ENCODE measurements at places on chromosomes 16 and 17.
A peak's percentile ranks its signal among the peaks of the same experiment; 100 is the strongest.

- no peak for DNase-seq
These were observed 2.5 kb downstream of the TMEM92 start for GRCh38 chr17:50276588-50277356.

DNA sequence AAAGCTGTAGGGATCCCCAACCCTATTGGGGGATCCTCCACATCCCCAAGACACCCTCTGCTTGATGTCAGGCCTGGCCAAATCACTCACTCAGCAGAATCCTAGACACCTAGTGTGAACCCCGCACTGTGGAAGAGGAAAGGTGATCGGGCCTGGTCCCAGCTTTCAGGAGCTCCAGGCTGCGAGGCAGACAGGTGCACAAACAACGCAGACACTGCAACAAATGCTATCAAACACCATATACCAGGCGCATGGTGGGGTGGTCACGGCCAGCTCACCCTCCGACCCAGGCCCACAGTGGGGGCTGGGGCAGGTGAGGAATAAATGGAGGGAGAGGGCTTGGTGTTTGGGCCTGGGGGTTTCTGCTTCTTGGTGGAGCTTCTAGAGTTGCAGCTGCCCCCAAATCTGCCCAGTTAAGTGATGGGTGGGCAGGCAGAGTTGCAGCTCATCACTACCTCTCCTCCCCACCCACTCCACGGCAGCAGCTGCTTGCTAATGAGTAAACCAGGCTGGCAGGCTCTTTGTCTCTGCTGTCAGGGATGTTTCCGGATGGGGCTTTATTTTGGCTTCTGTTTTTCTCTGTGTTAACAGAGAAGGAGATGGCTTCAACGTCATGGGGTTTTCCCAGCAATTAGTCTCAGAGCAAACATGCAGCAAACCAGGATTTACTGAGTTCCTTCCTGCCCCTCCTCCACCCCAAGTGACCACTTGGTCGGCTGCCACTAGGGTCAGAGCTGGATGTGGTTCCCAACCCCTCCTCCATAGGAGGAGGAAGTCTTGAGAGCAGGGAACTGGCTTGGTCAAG is 46.6 kb downstream of the PECAM1 start:
- DNase-seq = no peak

- no peak for DNase-seq
These were observed 41.0 kb downstream of the STAT5A start for GRCh38 chr17:42329025-42329976.

DNA sequence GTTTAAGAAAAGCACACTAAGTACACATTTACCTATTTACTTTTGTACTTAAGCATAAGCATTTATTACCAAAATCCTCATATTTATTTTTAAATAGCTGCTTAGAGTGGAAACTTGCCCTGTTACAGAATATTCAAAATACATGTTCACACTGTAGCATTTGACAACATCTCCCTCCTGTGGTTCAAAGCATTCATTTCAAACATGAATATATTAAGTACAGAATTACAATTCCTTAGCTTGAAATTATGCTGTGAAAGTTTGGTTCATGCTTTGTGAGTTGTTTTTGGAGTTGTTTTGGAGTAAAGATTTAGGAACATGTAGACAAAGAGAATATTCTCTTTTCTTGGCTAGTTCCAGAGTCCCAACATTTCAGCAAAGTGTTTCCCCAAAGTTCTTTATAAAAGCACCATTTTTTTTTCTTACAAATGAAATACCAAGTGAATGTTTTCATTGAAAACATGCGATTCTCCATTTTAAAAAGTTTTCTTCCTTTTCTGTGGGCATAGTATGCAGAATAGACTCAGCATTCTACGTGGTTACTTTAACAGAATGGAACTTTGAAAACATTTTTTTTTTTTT is 33.2 kb downstream of the TUBD1 start:
- no peak for DNase-seq

GRCh38 chr17:4090898-4091297 is 51.9 kb downstream of the ZZEF1 start:
- DNase-seq = no peak

DNA sequence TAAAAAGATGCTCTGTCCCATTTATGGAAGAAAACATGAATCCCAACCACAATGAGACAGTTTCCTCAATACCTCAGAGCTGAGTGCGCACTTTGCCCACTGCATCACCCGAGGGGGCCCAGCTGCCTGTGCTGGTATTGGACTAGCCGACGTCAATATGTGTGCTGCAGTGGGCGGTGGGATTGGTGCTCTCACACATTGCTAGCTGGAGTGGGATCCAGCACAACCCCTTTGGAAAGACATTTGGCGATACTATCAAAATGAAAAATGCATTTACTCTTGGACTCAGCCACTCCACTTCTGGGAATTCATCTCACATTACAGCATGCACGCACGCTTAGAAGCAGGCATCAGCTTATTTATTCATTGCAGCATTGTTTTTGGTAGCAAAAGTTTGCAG is 289.2 kb upstream of the FOXF1 start:
- no peak for DNase-seq

DNA sequence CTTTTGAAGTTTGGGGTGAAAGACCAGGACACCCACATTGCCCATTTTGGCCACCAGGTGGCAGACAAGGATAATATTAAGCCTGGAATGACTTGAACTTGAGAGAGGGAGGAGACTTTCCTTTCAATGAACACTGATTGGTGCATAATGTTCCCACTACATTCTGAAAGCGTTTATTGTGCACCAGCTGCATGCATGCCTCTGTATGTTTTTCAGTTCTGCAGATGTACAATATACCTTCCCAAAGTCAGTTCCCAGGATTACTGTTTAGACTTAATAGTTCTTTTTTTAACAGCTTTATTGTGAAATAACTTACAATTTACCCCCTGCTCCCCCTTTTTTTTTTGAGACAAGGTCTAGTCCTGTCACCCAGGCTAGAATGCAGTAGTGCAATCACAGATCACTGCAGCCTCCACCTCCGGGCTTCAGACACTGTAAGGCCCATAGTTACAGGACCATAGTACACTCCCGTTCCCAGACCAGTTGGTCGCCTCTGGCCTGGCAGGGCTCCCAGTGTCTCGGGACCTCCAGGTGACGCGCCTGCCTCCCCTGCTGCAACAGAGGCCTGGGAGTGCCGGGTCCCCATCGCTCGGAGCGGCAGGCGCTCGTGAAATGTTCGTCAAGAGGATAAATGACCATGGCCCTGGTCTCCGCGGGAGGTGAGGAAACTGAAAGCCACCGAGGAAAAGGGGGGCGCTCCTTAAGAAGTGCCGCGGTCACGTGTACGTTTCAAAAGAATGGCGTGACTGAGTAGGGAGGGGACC is 12.2 kb downstream of the CES2 start:
- peak; percentile 72 for DNase-seq

GRCh38 chr17:17726458-17727060 is 45.3 kb downstream of the RAI1 start:
- no peak for DNase-seq

GRCh38 chr17:11852912-11853311 is 144.4 kb downstream of the ZNF18 start:
- no peak for DNase-seq

GRCh38 chr17:1004769-1005295 is 7.9 kb downstream of the TIMM22 start:
- DNase-seq = no peak

- no peak for DNase-seq
These were observed 8.9 kb downstream of the CCP110 start for GRCh38 chr16:19532601-19533000.

DNA sequence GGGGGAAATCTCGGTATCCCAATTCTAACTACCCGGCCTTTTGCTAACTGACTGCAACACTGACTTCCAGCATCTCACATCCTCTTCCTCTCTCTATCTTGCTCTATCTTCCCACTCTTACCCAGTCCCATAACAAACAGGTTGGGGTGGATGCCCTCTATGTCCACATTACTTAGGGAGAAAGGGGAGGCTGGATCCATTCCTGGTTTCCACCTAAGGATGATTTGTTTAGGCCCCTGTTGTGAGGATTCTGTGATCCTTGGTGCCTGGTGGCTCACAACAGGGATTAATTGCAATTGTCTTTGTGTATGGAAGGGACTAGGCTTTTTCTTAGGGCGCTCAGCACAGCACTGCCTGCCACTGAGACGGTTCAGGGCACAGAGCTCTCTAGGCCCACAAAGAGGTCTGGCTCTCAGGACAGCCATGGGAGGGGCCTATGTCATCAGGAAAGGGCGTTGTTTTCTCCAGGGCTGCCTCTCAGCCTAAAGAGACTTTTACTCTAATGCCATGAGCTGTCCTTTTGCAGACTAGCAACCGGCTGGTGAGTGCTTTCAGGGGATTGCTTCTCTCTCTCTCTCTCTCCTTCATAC is 612.1 kb upstream of the SALL1 start:
- DNase-seq = no peak

- DNase-seq = no peak
These were observed 6.5 kb upstream of the NGFR start for GRCh38 chr17:49488612-49489011.

GRCh38 chr17:31378638-31379037 is 12.8 kb upstream of the RAB11FIP4 start:
- no peak for DNase-seq

DNA sequence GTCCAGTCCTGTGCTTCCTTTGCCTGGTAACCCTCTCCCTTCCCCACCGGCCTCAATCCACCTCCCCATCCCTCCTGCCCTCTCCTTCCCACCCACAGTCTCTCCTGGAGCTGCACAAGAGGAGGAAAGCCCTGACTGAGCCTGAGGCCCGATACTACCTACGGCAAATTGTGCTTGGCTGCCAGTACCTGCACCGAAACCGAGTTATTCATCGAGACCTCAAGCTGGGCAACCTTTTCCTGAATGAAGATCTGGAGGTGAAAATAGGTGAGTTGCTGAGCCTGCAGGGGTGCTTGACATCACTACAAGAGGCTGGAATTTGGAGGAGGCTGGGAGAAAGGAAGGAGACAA is 1.3 kb downstream of the PLK1 start:
- DNase-seq = no peak

DNA sequence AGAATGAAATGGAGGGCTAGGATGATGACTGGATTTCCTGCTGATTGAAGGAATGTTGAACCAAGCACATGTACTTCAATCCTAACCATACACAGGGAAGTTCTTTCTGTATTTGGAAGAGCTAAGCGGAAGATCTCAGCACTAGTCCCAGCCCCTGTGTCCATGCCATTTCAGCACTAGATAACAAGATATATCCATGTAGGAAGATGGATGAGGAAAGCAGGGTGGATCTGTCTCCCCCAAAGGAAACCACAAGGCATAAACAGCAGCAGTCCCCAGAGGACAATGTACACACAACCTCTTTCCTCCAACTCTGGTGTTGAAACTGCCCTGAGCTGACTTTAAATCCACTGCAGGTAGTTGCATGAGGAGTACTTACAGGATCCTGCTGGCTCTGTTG is 75.1 kb downstream of the GRIN2A start:
- DNase-seq = no peak

DNA sequence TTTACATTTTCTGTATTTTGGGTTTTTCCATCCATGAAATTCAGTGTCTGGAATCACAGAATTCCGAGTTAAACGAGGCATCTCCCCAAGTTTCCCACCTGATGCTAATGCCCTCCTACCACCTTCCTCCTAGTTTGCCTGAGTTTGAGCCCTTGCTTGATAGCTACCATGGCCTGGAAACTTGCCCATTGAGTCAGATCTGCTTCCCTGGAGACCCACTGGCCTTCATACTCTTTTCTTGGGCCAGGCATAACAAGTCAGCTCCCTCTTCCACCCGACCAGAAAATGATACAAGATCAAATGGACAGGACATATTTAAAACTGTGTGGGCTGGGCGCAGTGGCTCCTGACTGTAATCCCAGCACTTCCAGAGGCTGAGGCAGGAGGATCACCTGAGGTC is 10.2 kb downstream of the SETD1A start:
- DNase-seq = no peak

- DNase-seq = no peak
These were observed 16.1 kb upstream of the GNA13 start for GRCh38 chr17:65072660-65073071.

GRCh38 chr17:82407255-82407654 is 10.9 kb upstream of the HEXD start:
- no peak for DNase-seq

DNA sequence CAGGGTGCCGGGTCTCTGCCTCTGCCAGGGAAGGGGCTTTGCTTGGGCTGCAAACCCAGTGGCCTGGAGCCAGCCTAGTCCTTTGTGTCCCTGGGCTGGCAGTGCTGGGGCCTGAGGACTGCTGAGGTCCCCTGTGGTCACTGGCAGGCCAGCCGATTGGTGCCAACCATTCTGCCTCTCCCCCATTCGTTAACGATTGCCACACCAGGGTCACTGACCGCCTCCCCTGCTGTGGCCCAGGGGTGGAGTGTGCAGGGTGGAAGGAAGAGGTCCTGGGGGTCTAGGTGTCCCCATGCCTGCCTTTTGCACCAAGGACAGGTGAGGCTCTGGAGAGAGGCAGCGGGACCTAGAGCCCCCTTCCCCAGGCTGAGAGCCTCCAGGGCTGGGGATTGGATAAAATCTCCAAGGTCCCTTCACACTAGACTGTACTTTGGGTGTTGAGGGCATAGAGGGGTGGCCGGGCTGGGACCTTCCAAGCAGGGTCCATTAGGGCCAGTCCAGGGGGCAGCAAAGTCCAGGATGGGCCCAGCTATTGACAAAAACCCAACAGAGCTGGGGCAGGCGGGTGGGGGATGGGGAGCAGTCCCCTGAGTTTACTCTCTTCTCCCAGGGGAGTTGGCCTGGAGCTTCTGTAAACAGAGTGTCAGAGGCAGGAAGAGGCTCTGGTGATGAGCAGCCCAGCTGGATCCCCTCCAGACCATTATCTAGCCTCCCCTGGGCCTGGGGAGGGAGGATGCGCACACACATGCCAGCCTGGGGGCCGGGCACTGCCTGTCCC is 1.1 kb downstream of the VASN start:
- DNase-seq = no peak

- DNase-seq = no peak
These were observed 30.3 kb downstream of the PIK3R5 start for GRCh38 chr17:8935191-8935590.

DNA sequence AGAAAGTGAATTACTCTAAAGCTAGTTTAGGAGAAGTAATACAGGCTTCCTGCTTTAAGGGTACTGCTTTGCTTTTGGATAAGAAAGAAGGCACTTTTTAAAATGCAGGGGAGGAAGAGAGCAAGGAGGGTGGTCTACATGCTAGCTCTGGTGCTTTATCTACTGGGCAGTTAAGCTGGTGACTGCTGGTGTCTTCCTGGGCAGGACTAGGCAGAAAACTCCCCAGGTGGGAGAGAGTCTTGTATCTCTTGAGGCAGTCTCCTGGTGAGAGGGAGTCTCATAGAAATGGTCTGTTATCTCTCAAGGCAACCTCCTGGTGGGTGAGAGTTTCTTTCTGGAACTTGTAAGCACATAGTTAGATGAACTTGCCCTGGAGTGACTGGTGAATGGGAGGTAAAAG is 953.9 kb upstream of the GOT2 start:
- no peak for DNase-seq

- peak; percentile 68 for DNase-seq
These were observed at the start of gene BCKDK for GRCh38 chr16:31108035-31108793. Gene BCKDK, plus strand, starts transcription at chr16:31108386. Its CDS starts 838 bp downstream, at chr16:31109224.

- no peak for DNase-seq
These were observed 478.4 kb downstream of the TOX3 start for GRCh38 chr16:52068447-52069074.

GRCh38 chr17:17573912-17574311 is 17.6 kb downstream of the PEMT start:
- no peak for DNase-seq
